ENCODE measurements at places on chromosomes 2 and 18.

DNA sequence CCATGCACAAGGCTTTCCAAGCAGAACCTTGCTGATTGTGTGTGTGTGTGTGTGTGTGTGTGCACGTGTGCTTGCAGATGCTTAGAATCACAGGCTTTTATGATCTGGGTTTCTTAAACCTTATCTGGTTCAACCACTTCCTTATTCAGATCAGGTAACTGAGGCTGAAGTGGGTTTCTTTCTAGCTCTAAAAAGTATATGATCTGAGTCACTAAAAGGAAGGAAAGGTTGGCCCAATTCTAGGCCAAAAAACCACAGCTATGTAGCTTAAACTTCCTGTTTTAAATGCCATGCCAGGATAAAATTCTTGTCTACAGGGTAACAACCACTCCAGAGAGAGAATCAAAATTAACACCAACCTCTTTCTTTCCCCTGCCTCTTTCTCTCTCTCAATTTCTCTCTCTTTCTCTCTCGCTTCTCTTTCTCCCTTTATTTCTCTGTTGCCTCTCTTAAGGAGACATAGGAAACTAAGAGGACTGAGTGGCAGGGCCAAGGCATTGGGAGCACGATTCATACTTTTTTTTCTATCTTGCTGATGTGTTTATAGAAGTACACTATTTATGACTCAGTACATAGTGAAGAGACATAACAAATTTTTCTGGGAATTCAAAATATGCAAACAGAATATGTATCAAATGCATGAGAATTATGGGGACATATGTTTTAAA, 140.3 kb downstream of the TRIB2 start:
- DNase-seq = peak; percentile 80

DNA sequence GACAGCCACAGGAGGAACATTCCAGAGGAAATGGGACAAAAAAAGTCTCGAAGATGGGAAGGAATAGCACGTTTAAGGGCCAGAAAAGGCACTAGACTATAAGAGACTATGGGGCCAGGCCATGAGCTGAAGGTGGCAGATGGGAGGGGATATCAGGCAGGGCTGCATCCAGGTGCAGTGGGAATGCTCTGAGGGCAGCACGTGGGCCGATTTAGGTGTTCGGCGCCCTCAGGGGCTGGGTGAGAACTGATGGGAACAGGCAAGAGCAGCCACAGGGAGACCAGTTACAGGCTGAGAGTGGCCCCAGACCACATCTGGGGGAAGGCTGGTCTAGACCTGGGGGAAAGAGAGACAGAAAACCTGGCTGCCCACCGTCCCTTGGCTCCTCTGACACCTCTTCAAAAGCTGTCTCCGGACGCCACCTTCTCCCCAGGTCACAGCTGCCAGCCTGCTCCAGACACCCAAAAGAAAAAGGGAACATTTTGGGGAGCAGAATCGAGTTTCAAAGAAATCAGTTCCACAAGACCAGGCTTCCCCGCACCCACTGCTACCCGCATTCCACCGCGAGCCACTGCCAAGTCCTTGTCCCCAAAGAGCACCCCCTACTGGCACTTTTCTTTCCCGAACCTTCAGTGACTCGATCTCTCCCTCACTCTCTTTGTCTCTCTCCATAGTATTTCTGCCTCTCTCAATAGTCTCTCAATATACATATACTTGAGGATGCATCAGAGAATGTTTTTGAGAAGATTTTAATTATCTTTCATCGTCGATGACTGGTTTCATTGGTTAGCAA, 190.1 kb upstream of the AGAP1 start:
- no peak for DNase-seq

- no peak for DNase-seq
Measured at GRCh38 chr2:111707700-111708099, 176.3 kb downstream of the ANAPC1 start.

GRCh38 chr2:127620866-127621265, 25.1 kb upstream of the GPR17 start:
- DNase-seq = no peak

Data from amniotic epithelial cell (primary cell).